SW 1271 (cell line): ENCODE measurements at places on chromosomes 2 and 18.

- DNase-seq, result no peak
These were observed at the start of gene GPR75 for GRCh38 chr2:53859206-53860181. Gene GPR75, minus strand, starts transcription at chr2:53859967. Its CDS starts 5,211 bp downstream, at chr2:53854756.

GRCh38 chr2:48169141-48169592 is 262.9 kb upstream of the FBXO11 start:
- no peak for DNase-seq

DNA sequence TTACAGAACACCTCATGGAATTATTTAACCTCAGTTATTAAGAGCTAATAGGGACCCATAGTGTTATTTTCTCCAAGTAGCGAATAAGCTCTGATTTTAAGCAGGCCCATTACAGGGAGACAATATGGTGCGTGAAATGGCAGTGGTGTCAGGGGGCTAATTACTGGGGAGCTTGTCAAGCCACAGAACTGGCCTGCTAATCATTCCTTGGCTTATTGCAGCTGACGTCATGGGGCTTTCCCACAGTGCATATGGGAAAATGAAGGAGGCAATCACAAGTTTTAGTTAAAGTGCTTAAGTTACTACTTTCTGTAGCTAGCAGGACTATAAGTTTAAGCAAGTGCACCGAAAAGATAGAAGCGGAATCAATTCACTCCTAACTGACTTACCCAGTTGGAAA is 262.5 kb downstream of the TGIF1 start:
- no peak for DNase-seq

- DNase-seq, result peak; percentile 79
These were observed 1.2 kb downstream of the SEMA4C start for GRCh38 chr2:96868555-96869280.

GRCh38 chr2:239913636-239914417 is 111.3 kb downstream of the NDUFA10 start:
- DNase-seq, result no peak

GRCh38 chr2:229870903-229871656 is 50.7 kb downstream of the TRIP12 start:
- DNase-seq, result no peak

DNA sequence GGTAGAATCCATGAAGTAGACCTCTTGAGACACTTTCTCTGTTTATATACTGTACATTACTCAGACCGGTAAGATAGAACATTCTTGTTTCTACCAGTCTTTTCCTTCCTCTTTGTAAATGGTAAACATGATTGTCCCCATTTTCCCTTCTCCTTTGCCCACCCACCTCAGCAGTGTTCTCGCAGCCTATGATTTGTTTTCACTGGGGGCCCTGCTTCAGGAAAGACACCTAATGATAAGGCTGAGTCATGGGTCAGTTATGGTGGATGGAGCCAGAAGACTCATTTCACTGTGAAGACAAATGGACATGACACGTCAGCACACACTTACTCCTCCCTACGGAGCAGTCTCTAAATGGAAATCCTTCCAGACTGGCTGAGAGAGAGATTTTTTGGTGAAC is 23.7 kb downstream of the CENPO start:
- no peak for DNase-seq

DNA sequence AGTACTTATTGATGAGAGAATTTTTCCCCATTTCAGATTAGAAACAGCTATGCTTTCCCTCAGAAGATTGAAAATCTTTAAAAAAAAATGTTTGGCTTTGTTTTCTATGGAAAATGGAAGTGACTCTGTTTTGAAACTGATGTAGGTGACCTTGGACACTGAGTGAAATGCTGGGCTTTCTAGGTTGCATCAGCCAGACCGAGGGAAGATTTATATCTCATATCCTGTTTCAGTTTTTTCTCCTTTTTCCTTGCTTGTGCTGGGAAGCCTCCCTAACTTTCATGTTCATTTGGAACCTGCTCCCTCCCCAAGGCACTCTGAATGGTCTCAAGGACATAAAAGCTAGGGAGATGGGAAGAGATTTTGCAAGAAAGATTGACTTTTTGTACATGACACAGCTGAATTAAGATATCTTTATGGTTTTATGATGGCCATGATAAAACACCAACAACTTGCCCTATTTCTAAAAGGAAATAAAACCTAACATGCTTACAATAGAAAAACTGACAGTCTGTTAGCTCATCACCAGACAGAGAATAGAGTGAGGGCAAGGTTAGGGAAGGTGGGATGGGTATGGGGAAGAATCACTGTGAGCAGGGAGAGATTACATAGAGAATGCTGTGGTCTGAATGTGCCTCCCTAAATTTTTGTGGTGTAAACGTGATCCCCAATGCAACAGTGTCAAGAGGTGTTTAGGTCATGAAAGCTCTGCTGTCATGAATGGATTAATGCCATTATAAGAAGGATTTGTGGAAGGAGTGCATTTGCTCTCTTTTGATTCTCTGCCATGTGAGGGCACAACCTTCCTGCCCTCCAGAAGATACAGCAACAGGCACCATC is 249.7 kb downstream of the TPGS2 start:
- no peak for DNase-seq

DNA sequence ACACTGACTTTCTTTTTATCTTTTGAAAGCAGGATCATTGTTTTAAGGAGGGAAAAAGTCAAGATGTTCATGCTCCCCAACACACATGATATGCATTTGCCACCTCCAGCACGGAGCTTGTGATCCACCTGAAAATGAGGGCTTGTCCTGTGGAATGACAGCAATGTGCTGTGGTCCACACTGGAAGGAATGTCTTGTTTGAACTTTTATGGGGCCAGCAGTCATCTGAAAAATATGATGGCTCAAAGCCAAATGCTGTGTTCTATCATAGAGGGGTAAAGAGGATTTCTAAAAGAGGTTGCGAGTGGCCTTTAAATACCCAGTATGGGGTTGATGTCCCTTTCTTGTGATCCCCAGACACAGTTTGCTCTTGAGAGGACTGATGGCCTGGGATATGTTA is 226.5 kb upstream of the SPRED2 start:
- no peak for DNase-seq

- DNase-seq, result no peak
These were observed 507.9 kb upstream of the CDH2 start for GRCh38 chr18:28684746-28685355.

GRCh38 chr18:61475931-61476330 is 142.7 kb downstream of the CDH20 start:
- no peak for DNase-seq

- DNase-seq, result no peak
These were observed 1262.5 kb upstream of the CDH2 start for GRCh38 chr18:29439398-29439797.

- no peak for DNase-seq
These were observed 95.4 kb upstream of the FZD7 start for GRCh38 chr2:201938156-201938775.

- DNase-seq, result no peak
These were observed 661 bp upstream of the MGAT5 start for GRCh38 chr2:134253117-134253704.

GRCh38 chr18:31633392-31634330 is 42.0 kb downstream of the TTR start:
- DNase-seq, result no peak

- no peak for DNase-seq
These were observed 5.3 kb downstream of the SATB2 start for GRCh38 chr2:199452260-199452990.

- no peak for DNase-seq
These were observed 18.7 kb downstream of the DYSF start for GRCh38 chr2:71472019-71472418.

DNA sequence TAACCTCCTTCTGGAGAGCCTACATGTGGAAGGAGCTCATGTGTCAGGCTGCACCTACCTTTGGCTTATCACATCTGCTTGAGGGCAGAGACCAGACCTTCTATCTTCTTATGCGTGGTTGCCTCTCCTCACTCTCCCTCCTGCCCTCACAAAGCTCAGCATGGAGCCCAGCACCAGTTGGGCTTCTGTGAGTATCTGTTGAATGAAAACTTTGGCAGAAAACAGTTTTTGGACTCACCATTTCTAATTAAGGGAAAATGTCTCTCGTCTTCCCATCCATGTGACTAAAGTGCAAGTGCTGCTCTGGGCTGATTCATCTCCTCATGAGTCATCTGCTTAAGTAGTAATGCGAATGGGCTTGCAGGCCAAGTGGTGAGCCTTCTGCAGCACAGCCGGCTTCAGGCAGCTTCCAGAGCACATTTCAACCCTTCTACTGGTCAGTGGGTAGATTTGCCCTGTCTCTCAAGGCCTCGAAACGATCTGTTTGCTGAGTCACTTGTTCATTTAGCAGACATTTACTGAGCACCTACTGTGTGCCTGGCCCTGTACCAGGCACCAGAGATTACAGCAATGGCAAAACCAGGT is 102.6 kb downstream of the VSNL1 start:
- DNase-seq, result peak; percentile 63

DNA sequence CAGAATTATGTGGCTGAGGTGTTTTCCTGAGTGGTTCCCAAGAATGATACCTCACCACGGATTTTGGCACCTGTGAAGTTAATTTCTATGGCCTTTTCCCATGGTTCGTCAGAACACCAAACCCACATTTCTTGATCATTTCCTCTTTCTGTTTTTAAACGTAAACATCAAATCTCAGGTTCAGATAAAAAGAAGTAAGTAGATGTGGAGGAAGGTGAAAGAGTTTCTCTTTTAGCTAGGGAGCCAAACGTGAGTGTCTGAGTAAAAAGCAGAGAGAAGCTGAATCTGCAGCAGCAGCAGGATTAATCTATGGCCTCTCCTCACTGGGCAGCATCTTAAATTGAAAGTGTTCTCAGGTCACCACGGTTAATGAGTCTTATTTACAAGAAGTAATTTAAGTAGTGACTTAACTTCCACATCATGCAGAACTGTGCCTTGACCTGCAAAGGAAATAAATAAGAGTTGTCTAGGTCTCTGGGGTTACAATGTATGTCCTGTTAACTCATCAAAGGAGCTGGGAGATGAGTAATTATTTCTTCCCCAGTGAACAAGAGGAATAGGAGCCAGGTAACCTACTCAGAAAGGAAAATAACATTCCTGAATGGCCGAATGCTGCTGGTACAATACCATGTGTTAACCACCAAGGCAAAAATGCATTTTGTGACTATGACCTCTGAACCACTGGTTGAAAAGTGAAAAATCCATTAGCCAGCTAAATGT is 139.6 kb upstream of the NETO1 start:
- DNase-seq, result no peak

- no peak for DNase-seq
These were observed 658.7 kb downstream of the CNTNAP5 start for GRCh38 chr2:124683536-124684428.

DNA sequence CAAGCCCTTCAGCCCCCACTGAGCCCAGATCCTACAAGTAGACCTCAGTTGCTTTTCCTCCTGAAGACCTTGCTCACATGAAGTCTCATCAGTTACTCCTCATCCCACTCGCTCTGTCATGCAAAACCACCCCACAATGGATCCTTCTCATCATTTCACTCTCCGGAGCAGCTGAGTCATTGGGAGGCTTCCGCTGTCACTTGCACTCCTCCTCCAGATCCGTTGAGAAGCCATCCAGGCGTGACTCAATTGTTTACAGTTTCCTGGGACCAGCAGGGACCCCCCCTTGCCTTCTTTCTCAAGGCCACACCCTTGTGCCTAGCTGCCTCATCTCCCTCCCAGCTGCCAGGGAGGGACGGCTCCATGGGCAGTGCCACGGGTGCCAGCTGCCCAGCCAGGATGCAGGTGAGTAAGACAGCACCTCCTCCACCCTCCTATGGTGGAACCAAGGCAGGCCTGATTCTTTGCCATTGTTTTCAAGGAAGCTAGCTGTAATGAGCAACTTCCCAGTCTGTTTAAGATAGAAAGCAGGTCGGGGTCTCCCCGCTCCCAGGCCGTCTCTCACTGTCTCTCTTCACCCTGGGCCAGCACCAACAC is 16.3 kb downstream of the GPR55 start:
- peak; percentile 80 for DNase-seq

DNA sequence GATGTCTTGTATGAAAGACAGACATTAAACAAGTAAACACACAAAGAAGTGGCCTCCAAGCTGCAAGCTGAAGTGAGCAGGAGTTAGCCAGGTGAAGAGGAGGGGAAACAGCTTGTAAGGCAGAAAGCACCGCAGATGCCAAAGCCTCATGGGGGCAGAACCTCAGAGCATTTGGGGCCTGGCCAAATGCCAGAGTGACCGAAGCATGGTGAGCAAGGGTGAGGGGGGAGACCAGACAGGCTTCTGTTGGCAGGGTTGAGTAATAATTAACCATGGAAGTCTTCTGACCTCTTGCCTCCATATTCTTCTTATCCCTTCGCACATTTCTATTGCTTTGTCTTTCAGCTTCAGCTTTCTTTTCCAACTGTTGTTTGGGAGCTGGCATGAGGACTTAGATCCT is 5.6 kb downstream of the QPCT start:
- no peak for DNase-seq

GRCh38 chr2:153971250-153971649 is 99.5 kb downstream of the GALNT13 start:
- no peak for DNase-seq

DNA sequence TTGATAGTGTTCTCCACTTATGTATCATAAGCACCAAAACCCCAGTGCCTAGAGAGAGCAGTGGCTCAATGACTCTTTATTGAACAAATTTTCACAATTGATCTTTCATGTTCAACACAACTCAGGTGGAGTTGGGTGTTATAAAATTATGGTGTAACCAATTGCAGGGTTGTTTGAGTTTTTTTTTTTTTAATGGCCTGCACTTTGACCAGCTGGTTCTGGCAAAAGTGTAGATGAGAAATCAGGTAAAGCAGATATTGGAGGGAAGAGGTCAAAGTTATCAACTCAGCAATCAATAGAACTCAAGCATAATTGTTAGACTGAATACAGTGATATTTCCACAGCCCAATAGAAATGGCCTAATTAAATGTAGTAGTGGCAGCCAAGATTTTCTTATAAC is 1386.3 kb downstream of the SUCLG1 start:
- DNase-seq, result no peak

- DNase-seq, result no peak
These were observed 159.0 kb downstream of the DCC start for GRCh38 chr18:52499016-52499415.

- no peak for DNase-seq
These were observed 82.4 kb downstream of the EXOC6B start for GRCh38 chr2:72743481-72743880.

GRCh38 chr18:9413576-9413975 is 61.7 kb upstream of the RALBP1 start:
- no peak for DNase-seq

- no peak for DNase-seq
These were observed 640.2 kb upstream of the SLC39A10 start for GRCh38 chr2:195016841-195017240.

- DNase-seq, result no peak
These were observed 2.9 kb upstream of the EPB41L3 start for GRCh38 chr18:5546660-5547059.

- DNase-seq, result no peak
These were observed 40.3 kb upstream of the FAM171B start for GRCh38 chr2:186653511-186653910.

DNA sequence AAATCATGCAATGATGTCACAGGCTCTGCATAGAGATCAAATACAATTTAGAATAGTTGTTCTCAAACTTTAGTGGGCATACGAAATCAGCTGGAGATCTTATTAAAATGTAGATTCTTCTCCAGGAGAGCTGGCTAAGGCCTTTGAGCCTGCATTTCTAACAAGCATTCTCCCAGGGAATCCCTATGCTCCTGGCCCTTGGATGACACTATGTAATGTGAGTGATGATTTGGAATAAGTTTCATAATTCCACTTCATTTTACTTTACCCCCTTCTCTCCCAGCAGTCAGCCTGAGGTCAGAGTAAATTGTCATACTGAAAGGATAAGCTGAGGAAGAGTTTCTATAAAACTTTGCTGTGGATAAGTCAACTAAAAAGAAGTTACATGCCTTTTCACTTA is 189.1 kb downstream of the UBE2E3 start:
- no peak for DNase-seq
